T-cell (primary cell): ENCODE measurements at places on chromosomes 1 and 21.

- no peak for DNase-seq
Observed at GRCh38 chr1:201898992-201899391, 10.3 kb downstream of the SHISA4 start.

- peak; percentile 46 for DNase-seq
Observed at GRCh38 chr21:46661211-46661625, 25.7 kb downstream of the PRMT2 start.

DNA sequence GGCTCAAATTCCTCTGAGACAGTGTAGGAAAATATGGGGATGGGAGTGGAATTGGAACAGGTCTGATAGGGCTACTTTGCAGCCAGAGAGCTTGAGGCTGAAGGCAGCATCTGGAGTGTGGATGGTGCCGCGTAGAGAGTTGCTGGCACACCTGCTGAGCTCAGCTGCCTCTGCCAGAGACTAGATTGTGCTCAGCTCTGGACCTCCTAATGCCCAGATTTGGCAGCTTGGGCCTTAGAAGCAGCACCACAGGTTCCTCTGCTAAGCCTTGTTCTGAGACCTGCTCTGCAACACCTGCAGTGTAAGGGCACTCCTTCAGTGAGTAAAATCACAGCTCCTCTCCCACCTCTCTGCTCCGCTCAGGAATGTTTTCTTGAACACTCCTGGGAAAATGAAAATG lies 23.3 kb downstream of the ACOT11 start:
- DNase-seq, result no peak

- DNase-seq, result peak; percentile 84
Observed at GRCh38 chr1:16055613-16056520, 12.3 kb downstream of the CLCNKB start.

DNA sequence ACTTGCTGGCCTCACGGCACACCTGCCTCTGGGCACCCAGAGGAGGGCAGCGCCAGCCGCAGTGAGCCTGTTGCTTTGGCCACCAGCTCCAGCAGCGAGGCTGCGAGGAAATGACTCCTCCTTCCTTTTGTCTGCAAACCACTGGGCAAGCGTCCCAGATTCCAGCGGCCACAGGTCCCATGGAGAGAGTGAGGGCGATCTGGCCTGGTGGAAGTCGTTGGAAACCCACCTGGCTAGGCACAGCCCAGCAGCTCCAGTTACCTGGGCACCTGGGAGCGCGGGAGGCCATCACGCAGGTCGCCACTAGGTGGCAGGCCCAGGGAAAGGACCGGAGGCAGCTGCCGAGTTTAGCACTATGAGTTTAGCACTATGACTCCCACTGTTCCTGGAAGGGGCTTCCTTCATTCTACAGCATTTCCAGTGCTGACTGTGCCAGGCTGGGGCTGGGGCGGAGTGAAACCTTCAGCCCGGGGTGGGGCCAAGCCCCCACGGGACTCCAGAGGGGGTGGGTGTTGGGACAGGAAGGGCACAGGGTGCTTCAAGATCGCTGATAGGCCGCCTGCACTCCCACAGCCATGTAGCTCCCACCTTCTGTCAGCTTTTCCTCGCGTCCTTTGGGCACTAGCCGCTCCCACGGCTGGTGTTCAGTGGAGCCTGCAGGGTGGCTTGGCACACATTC lies 1.1 kb upstream of the ESPN start:
- peak; percentile 54 for DNase-seq

DNA sequence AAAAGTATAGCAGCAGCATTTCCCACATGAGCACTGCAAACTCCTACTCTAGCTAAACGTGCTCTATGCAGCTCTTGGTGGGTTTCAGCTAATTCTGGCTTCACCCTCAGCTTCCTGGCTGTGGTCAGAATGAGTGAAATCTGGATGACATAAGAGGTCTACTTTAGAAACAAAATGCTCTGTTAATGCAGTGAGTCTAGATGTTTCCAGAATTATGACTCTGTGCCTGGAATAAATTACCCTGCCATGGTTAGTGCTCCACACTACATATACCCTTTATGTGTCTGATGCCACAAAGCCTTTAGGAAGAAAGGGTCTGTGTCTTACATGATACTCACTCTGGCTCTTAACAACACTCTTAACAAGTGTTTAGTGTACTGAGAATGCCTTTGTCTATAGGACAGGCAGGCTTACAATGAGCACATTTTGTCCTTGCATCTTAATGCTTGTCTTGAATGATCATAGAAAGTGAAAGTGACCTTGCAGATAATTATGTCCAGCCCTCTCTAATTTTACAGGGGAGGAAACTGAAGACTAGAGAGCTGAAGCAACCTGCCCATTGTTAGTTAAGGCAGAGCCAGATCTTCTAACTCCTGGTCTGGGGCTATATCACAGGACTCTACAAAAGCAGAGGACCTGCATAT lies 9.2 kb downstream of the S100A10 start:
- no peak for DNase-seq

DNA sequence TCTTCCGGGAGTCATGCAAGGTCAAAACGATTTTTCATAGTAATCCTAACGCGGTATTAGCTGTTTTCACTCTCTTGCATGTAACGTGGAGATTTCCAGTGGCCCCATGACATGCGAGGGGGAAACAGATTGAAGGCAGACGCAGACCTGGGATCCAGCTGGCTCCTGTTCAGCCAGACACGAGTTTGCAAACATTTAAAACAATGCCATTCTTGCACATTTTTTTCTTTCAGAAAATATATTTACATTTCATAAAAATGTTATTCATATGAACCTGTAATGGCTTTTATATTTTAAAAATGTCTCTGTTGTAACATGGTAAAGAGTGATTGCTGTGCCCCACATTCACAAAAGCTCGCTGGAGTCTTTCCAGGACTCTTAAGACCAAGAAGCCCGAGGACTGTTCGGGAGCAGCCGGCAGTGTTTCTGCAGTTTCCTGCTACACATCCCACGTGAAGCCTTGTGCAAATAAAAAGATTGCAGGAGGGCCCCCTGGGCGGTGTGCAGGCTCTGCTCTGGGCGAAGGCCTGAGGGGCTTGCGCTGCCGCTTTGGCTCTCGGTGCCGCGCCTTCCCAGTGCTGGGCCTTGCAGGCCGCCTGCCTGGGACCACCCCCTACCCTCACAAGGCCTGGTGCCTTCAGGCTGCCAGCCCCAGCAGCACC lies 184.9 kb downstream of the DYRK1A start:
- DNase-seq, result no peak

DNA sequence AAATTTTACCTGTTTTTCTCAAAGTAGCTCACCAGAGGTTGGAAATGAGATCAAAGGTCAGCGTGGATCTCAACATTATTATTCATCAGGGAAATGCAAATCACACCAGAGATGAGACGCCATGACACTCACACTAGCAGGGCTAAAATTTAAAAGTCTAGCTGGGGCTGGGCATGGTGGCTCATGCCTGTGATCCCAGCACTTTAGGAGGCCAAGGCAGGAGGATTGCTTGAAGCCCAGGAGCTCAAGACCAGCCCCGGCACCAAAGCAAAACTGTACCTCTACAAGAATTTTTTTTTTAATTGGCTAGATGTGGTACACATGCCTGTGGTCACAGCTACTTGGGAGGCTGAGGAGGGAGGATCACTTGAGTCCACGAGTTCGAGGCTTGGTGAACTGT lies 41.4 kb upstream of the PCBP3 start:
- DNase-seq, result no peak

DNA sequence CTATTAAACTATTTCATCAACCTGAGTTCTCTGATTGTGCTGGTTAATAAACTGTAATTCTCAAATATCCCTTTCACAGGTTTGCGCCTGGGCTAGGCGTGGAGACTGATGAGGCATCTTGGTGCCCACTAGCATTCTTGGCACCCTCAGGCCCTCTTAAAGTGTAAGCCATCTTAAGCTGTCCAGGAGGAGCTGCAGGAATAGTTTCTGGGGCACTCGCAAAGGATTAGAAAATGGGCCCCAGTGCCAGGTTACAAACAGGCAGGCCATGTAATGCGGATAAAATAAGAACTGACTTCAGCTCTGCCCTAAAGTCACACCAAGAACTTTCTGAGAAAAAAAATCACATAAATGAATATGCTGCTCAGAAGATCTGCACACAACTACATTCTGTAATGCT lies 1.1 kb downstream of the CASQ2 start:
- no peak for DNase-seq

GRCh38 chr1:192559115-192560006 lies 16.2 kb upstream of the RGS1 start:
- no peak for DNase-seq

DNA sequence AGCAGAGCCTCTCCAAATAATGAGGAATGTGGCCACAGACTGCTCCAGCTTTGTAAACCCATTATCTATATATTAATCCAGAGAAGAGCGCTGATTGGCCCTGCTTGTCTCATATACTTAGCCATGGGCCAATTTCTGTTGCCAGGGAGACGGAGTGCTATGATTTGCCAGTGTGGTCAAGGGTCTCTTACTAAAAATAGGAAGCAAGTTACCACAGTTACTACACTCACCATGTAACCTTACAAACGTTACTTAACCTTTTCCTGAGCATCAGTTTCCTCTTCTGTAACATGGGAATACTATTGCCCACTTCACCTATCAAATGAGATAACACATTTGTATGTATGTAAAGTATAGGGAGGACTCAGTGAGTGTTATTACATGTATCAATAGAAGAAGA lies 7.7 kb upstream of the S100A2 start:
- DNase-seq, result no peak

GRCh38 chr1:1618396-1619068 lies 3.2 kb downstream of the MIB2 start:
- no peak for DNase-seq

GRCh38 chr1:226185141-226186036 lies 1.2 kb downstream of the ACBD3 start:
- DNase-seq, result peak; percentile 10

DNA sequence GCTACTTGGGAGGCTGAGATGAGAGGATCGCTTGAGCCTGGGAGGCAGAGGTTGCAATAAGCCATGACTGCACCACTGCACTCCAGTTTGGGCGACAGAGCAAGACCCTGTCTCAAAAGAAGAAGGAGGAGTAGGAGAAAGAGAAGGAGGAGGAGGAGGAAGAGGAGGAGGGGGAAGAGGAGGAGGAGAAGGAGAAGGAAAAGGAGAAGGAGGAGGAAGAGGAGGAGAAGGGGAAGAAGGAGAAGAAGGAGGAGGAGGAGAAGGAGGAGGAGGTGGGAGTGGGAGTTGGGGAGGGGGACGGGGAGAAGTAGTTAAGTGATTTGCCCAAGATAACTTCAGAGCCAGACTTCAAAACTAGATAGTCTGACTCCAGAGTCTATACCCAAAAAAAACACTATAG lies 55.5 kb upstream of the FOXD3 start:
- DNase-seq, result no peak

DNA sequence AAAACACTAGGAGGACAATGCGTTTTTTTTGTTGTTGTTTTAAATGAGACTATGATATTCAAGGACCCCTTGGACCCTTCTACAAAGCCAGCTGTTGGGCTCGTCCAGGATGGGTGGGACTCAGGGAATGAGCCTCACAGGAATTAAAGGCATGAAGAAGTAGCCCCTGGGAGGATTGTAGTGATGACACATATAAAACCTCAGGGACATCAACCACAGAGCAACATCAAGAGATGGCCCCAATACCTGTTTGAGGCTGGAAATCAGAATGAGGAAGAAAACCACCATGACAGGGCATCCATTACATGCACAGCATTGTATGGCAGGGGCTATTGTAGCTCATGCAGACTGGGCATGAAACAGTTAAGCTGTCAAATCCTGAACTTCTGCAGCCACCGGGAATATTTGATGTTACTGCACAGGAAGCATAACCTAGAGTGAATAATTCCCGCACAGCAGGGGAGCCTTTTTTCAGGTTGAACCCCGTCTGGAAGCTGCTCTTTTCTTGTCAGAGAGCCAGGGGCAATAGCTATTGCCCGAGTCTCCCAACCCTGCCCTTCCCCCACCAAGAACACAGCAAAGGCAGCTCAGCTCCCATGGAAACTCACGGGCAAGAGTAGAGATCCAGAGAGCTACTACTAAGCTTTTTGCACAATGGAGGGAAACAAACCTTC lies 140.2 kb upstream of the FGGY start:
- no peak for DNase-seq

DNA sequence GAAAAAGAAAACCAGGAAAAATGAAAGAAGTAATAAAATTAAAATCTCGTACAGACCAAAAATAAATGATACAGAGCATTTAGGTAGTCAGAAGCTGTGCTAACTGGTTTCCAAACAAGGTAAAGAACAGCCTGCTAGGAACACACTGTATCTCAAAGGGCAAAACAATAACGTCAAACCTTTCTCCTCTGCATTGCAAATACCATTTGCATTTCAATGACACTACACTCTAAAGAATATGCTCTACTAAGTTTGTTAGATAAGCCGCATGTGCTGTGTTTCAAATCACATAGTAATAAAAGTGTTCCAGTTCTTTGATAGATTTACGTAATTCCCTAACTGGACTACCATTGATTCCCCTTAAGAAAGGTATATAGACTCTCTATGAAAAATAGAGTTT lies 648.8 kb downstream of the PLA2G4A start:
- DNase-seq, result no peak
